Esophagus muscularis mucosa (tissue), 4 donors: ENCODE measurements at places on chromosomes 7 and 10.

GRCh38 chr7:131959106-131959812 is 402.8 kb upstream of the PODXL start:
- H3K27ac ChIP-seq = no peak overlapping the region
- no peaks in the 10 kb centered on the region for H3K36me3 ChIP-seq
- no peak overlapping the region for H3K4me3 ChIP-seq
- no peaks in the 10 kb centered on the region for H3K27me3 ChIP-seq
- peaks cover under 1% of the 10 kb centered on the region for H3K4me1 ChIP-seq

DNA sequence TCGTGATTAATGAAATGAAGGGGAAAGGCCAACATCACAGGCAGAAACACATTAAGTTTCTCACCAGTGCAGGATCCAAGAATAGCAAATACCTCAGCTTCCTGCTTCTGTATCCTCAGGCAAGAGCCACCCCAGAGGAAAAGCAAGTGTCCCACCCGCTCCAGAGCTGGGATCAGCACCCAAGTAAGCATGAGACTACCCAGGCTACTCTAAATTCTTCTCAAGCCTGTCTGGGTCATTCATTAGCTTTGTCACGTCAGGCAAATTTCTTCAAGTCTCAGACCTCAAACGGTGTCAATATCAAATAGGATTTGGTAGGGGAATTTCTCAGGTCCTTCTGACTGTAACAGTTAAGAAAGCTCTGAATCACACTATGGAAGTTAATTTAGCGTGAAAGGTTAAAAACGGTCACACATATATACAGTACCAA is 59.0 kb downstream of the GNA12 start:
- DNase-seq = no peak
- H3K4me3 ChIP-seq = no peak overlapping the region
- H3K36me3 ChIP-seq = peaks cover 20% of the 10 kb centered on the region
- H3K27me3 ChIP-seq = no peaks in the 10 kb centered on the region
- H3K27ac ChIP-seq = peak overlapping the region; percentile 62

DNA sequence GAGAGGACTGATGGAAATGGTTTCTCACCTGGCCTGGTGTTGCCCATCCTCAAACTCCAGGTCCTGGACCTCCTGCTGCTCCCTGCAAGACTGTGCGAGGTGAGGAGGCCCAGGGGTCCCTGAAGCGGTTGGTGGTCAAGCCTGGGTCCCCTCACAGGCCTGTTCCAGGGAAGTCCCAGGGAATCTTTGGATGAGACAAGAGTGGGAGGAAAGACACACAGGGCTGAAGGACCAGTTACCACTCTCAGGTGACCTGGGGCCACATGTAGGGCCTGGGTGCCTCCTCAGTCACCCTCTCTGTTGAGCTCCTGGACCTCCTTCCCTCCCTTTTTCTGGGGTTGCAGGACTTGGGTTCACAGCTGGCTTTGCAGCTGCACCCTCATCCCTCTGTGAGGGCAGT is 42.6 kb upstream of the CXCL12 start:
- no peak overlapping the region for H3K27ac ChIP-seq
- H3K4me1 ChIP-seq = no peaks in the 10 kb centered on the region
- no peak overlapping the region for H3K4me3 ChIP-seq
- no peaks in the 10 kb centered on the region for H3K36me3 ChIP-seq
- peak; percentile 79 for DNase-seq
- no peaks in the 10 kb centered on the region for H3K27me3 ChIP-seq

- H3K4me1 ChIP-seq = peaks cover 18% of the 10 kb centered on the region
- H3K36me3 ChIP-seq = no peaks in the 10 kb centered on the region
- H3K4me3 ChIP-seq = no peak overlapping the region
- no peak overlapping the region for H3K27ac ChIP-seq
- H3K27me3 ChIP-seq = no peaks in the 10 kb centered on the region
- no peak for DNase-seq
These were observed 600.0 kb upstream of the CELF2 start for GRCh38 chr10:10417671-10418070.

DNA sequence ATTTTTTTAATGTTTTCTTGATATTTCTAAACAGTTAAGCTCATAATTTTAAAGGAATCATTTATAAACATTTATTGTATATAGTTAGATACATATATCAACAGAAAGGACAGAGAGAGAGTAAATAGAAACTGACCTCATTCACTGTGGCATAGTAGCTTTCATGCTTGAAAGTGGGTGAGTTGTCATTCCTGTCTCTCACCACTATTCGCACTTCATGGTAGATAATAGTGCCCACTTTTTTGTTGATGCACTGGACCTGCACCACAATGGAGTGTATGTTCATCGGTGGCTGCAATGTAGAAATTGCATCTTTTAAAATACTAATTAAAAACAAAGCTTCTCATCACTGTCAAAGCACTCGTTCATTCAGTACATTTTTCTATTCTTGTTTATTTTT is 432.0 kb downstream of the PCDH15 start:
- H3K27ac ChIP-seq = no peak overlapping the region
- no peaks in the 10 kb centered on the region for H3K27me3 ChIP-seq
- no peaks in the 10 kb centered on the region for H3K4me1 ChIP-seq
- H3K4me3 ChIP-seq = no peak overlapping the region

GRCh38 chr10:59317066-59317465 is 45.3 kb downstream of the FAM13C start:
- no peak overlapping the region for H3K27ac ChIP-seq
- H3K36me3 ChIP-seq = no peaks in the 10 kb centered on the region
- no peaks in the 10 kb centered on the region for H3K27me3 ChIP-seq
- no peak for DNase-seq
- peaks cover 82% of the 10 kb centered on the region for H3K4me1 ChIP-seq

GRCh38 chr7:23490357-23491135 is 20.3 kb upstream of the IGF2BP3 start:
- H3K4me3 ChIP-seq = peak overlapping the region; percentile 68
- no peaks in the 10 kb centered on the region for H3K27me3 ChIP-seq
- H3K36me3 ChIP-seq = no peaks in the 10 kb centered on the region
- H3K27ac ChIP-seq = peak overlapping the region; percentile 59
- H3K4me1 ChIP-seq = peaks cover 8% of the 10 kb centered on the region

- no peaks in the 10 kb centered on the region for H3K36me3 ChIP-seq
- no peak overlapping the region for H3K4me3 ChIP-seq
- H3K27ac ChIP-seq = no peak overlapping the region
These were observed 10.6 kb downstream of the CD36 start for GRCh38 chr7:80649011-80649410.

GRCh38 chr7:64515330-64515729 is 47.5 kb downstream of the ZNF680 start:
- peaks cover 13% of the 10 kb centered on the region for H3K36me3 ChIP-seq
- H3K27ac ChIP-seq = peak overlapping the region; percentile 34
- no peak for DNase-seq
- no peaks in the 10 kb centered on the region for H3K27me3 ChIP-seq

DNA sequence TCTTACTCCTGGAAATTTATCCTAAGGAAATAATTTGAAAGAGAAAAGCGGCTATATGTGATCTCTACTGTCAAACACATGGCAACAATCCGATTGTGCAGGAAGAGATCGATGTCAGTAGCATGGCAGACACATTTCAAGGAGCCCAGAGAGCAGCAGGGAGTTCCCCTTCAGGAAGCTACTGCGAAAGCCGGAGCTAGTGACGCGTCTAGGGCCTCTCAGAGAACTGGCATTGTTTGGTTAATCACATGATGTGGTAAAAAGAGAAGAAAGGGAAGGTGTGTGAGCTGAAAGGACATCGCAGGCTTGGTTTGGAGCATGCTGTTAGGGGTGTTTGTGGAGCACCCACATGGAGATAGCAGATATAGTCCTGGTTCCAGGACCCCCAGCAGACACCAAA is 74.9 kb downstream of the BEND7 start:
- no peaks in the 10 kb centered on the region for H3K27me3 ChIP-seq
- no peak for DNase-seq
- H3K27ac ChIP-seq = no peak overlapping the region
- H3K36me3 ChIP-seq = peaks cover under 1% of the 10 kb centered on the region

GRCh38 chr7:120442838-120443237 is 169.9 kb downstream of the KCND2 start:
- H3K27ac ChIP-seq = no peak overlapping the region
- no peak for DNase-seq
- no peak overlapping the region for H3K4me3 ChIP-seq
- no peaks in the 10 kb centered on the region for H3K27me3 ChIP-seq

DNA sequence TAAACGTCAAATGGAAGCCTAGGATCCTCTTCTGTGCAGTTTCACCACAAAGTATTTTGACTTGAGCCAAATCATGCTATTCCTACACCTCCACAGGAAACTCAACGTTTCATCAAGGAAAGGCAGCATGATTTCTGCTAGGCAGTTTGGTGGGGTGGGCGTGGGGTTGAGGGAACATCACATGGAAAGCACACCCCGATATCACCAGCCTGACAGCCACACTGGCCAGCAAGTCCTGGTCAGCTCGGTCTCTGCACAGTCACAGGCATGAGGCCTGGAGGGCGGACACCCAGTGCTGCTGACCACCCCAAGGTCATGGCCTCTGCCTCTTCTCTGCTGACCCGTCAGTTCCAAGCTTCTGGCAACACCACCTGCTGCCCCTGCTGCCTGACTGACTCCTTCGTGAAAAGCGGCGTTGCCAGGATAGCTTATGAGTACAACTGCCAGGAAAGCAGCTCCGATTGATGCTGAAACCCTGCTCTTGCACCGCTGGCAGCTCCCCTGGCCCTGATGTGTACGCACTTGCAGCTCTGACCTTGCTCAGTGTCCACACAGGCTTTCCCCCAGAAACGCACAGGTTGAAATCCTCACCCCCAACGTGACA is 171.5 kb downstream of the DIP2C start:
- no peak for DNase-seq
- no peaks in the 10 kb centered on the region for H3K27me3 ChIP-seq
- H3K27ac ChIP-seq = peak overlapping the region; percentile 66
- no peaks in the 10 kb centered on the region for H3K36me3 ChIP-seq
- peaks cover 64% of the 10 kb centered on the region for H3K4me1 ChIP-seq

- no peaks in the 10 kb centered on the region for H3K27me3 ChIP-seq
- DNase-seq = no peak
- H3K36me3 ChIP-seq = peaks cover 73% of the 10 kb centered on the region
- no peaks in the 10 kb centered on the region for H3K4me1 ChIP-seq
These were observed 22.9 kb upstream of the NRCAM start for GRCh38 chr7:108479118-108479517.

GRCh38 chr7:2843191-2843685 is 870 bp downstream of the GNA12 start:
- peaks cover 35% of the 10 kb centered on the region for H3K4me1 ChIP-seq
- DNase-seq = no peak
- no peaks in the 10 kb centered on the region for H3K27me3 ChIP-seq
- peak overlapping the region; percentile 82 for H3K4me3 ChIP-seq

- H3K27me3 ChIP-seq = no peaks in the 10 kb centered on the region
- no peak for DNase-seq
- H3K4me1 ChIP-seq = no peaks in the 10 kb centered on the region
- no peak overlapping the region for H3K27ac ChIP-seq
- H3K4me3 ChIP-seq = no peak overlapping the region
- H3K36me3 ChIP-seq = no peaks in the 10 kb centered on the region
These were observed 30.7 kb upstream of the TEX47 start for GRCh38 chr7:88826222-88826621.

DNA sequence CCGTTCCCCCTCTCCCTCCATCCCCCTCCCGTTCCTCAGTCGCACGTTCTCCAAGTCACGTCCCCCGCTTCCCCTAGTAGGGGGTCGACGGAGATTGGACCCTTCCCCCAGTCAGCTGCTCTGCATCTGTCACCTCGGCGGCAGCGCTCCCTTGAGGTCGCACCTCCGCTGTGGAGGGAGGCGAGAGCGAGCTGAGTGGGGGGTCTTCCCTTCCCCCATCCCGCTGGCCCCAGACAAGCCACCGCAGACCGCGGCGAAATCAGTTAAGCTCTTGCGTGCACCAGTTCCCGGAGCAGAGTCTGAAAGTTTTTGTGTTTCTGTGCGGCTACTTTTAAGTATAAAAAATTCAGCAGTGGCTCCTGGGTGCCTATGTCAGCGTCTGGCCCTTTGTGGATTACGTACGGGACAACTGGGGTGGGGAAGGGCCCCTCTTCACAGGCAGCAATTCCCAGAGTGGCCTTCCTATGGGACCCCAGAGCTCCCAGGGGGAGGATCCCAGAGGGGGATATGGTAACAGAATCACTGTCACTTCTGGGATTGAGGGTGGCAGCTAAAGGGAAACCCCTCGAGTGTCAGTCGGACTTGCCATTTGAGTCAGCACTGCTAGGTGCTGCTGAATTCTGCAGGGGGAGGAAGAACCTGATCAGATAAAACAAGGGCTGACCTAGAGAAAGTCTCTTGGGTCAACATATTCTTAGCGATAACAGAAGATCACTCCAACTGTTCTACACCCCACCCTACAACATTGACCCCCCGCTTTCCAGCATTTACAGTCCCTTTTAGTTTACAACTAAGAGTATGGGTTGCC is 12.5 kb upstream of the DDIT4 start:
- no peak for DNase-seq
- H3K27me3 ChIP-seq = no peaks in the 10 kb centered on the region
- peak overlapping the region; percentile 93 for H3K27ac ChIP-seq
- no peaks in the 10 kb centered on the region for H3K36me3 ChIP-seq

GRCh38 chr7:75064291-75064690 is 9.3 kb downstream of the RCC1L start:
- no peaks in the 10 kb centered on the region for H3K4me1 ChIP-seq
- no peak overlapping the region for H3K27ac ChIP-seq
- no peak for DNase-seq
- no peak overlapping the region for H3K4me3 ChIP-seq
- no peaks in the 10 kb centered on the region for H3K27me3 ChIP-seq
- peaks cover 100% of the 10 kb centered on the region for H3K36me3 ChIP-seq

DNA sequence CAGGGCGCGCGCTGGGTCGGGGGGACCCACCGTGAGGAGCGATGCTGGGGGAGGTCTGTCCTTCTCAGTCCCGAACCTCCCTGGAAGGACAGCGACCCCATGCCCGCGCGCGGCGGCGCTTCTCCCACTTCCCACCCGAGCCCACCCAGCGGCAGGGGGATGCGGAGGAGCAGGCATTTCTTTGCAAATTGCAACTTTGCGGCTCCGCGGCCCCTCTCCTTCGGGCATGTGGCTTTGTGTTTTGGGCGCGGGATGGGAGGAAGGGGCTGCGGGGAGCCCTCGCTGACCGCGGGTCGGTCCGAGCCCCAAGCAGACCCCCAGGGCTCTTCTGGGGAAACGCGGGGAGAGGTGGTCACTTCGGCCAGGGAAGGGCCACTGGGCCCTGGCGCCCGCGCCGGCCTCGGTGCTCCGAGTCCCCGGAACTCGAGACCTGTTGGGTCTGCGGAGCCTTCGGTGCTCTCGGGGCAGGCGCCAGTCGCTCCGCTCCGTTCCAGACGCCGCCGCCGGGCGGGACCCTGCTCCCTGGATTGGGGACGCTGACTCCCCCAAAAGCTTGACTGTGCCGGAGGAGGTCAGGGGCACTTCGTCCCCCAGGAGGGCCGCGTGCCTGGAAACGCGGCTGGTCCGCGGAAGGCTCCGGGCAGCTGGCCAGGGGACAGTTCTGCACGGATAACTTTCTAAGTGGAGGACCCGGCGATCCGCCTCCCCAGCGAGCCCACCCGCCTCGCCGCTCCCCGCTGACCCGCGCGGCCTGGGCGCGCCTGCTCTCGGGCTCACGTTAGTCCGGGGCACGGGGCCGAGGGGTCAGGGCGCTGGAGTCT is 164.2 kb upstream of the DPP6 start:
- H3K36me3 ChIP-seq = no peaks in the 10 kb centered on the region
- H3K27me3 ChIP-seq = peaks cover 16% of the 10 kb centered on the region
- no peak overlapping the region for H3K27ac ChIP-seq
